IPS DF 6.9 (cell line): ENCODE measurements at places on chromosomes 1 and 21.

- DNase-seq, result no peak
- H3K27ac ChIP-seq, result no peak overlapping the region
- no peak overlapping the region for H3K4me3 ChIP-seq
- no peaks in the 10 kb centered on the region for H3K4me1 ChIP-seq
- no peaks in the 10 kb centered on the region for H3K36me3 ChIP-seq
Measured at GRCh38 chr1:57803586-57803985, 379.7 kb upstream of the DAB1 start.

DNA sequence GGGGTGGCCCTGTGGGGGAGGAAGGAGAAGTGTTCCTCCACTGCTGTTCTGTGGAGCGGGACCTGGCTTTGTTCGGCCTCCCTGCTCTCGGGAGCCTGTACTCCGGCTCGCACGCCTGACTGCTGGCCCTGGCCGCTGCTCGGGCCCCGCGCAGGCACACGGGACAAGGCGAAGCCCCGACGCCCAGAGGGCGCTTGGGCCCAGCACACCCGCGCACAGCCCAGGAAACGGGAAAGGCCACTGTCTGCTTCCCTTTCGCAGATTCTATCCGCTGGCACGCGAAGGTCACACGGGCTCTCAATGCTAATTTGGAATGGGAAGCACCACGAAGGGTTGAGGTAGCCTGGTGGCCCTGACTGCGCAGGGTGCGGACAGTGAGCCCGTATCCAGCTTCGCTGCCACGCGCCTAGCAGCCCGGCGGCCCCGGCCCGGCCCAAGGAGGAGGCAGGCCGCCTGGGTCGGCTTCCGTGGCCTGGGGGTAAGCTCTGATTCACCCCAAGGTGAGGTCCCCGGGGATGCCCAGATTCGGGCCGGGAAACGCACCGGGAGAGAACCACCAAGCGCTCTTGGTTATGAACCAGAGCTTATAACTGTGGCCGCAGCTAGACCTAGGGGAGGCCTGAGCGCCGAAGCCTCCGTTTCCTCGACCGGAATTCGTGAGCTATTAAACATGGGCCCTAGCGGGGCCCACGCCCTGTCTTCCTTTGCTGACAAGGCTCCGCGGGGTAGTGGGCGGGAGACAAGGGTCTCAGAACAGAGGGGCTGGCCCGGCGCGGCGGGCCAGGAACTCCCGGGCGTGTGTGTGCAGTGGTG, 19.7 kb upstream of the TBX15 start:
- no peak overlapping the region; the same call in 1 of the 2 replicates for H3K4me3 ChIP-seq
- no peaks in the 10 kb centered on the region; the same call in 1 of the 2 replicates for H3K36me3 ChIP-seq
- H3K27me3 ChIP-seq, result peaks cover 55% of the 10 kb centered on the region
- DNase-seq, result no peak
- H3K4me1 ChIP-seq, result peaks cover 4% of the 10 kb centered on the region; the same call in 1 of the 2 replicates
- no peak overlapping the region for H3K27ac ChIP-seq

GRCh38 chr21:44303490-44303981, 3.7 kb downstream of the PFKL start:
- no peaks in the 10 kb centered on the region for H3K36me3 ChIP-seq
- H3K4me1 ChIP-seq, result peaks cover 4% of the 10 kb centered on the region
- no peak for DNase-seq
- no peaks in the 10 kb centered on the region for H3K27me3 ChIP-seq
- H3K27ac ChIP-seq, result no peak overlapping the region

DNA sequence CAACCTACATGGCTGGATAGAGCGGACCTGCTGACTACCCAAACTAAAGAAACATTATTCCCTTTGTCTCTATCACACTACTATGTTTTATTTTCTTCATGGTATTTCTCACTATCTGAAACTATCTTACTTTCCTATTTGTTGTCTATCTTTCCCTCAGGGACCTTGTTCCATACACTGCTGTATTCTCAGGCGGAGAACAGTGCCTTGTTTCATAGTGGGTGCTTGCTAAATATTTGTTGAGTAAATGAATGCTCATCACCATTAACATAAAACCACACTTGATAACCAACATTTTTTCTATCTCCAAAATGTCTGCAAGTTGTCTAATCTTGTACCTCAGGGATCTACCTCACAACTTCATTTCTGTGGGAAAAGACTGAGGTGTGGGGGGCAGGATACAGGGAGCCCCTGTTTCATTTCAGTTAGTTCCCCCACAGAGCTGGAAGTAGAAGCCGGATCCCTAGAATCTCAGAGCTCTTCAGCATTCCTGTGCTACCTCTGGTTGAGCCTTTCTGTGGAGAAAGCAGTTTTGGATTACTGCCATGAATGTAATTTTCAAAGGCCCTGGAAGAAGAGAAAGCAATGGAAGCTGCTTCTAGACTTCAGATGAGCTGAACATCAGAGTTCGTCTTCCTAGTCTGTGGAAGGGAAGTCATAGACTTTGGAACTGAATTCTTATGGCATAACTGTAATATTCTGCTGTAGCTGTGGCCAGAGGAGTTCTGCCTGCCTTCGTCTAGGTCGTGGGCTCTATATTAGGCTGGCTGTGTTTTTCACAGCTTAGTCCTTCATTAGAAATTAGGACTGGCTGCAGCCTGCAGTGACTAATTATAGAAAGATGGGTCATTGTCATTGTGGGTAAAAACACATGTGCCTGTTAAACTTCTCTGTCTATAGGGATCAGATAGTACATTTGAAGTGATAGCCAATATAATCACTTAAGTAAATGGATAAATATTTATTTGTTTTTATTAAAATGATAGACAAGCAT, 293.2 kb upstream of the SGIP1 start:
- H3K36me3 ChIP-seq, result no peaks in the 10 kb centered on the region
- H3K27ac ChIP-seq, result no peak overlapping the region
- no peaks in the 10 kb centered on the region for H3K27me3 ChIP-seq
- no peaks in the 10 kb centered on the region for H3K4me1 ChIP-seq

GRCh38 chr1:32910319-32910718, 9.1 kb upstream of the TMEM54 start:
- no peak overlapping the region for H3K27ac ChIP-seq
- no peak for DNase-seq
- H3K4me1 ChIP-seq, result no peaks in the 10 kb centered on the region
- H3K27me3 ChIP-seq, result no peaks in the 10 kb centered on the region
- H3K36me3 ChIP-seq, result no peaks in the 10 kb centered on the region
- H3K4me3 ChIP-seq, result no peak overlapping the region

GRCh38 chr1:89277725-89278124, 5.1 kb upstream of the GBP5 start:
- no peak overlapping the region for H3K27ac ChIP-seq
- no peak for DNase-seq
- H3K36me3 ChIP-seq, result no peaks in the 10 kb centered on the region
- no peak overlapping the region for H3K4me3 ChIP-seq
- H3K4me1 ChIP-seq, result no peaks in the 10 kb centered on the region
- no peaks in the 10 kb centered on the region for H3K27me3 ChIP-seq

GRCh38 chr1:159239551-159240220, 35.0 kb downstream of the ACKR1 start:
- H3K36me3 ChIP-seq, result no peaks in the 10 kb centered on the region
- no peak for DNase-seq
- no peak overlapping the region for H3K27ac ChIP-seq
- H3K4me1 ChIP-seq, result no peaks in the 10 kb centered on the region

GRCh38 chr1:104132382-104132973, 382.8 kb downstream of the AMY1C start:
- no peaks in the 10 kb centered on the region for H3K36me3 ChIP-seq
- H3K27me3 ChIP-seq, result no peaks in the 10 kb centered on the region
- no peak overlapping the region for H3K4me3 ChIP-seq
- peak; percentile 41 for DNase-seq
- no peaks in the 10 kb centered on the region for H3K4me1 ChIP-seq

- no peaks in the 10 kb centered on the region for H3K27me3 ChIP-seq
- no peak for DNase-seq
- H3K27ac ChIP-seq, result no peak overlapping the region
- H3K36me3 ChIP-seq, result no peaks in the 10 kb centered on the region
- no peaks in the 10 kb centered on the region for H3K4me1 ChIP-seq
Measured at GRCh38 chr1:157497284-157497683, 55.0 kb downstream of the FCRL5 start.

DNA sequence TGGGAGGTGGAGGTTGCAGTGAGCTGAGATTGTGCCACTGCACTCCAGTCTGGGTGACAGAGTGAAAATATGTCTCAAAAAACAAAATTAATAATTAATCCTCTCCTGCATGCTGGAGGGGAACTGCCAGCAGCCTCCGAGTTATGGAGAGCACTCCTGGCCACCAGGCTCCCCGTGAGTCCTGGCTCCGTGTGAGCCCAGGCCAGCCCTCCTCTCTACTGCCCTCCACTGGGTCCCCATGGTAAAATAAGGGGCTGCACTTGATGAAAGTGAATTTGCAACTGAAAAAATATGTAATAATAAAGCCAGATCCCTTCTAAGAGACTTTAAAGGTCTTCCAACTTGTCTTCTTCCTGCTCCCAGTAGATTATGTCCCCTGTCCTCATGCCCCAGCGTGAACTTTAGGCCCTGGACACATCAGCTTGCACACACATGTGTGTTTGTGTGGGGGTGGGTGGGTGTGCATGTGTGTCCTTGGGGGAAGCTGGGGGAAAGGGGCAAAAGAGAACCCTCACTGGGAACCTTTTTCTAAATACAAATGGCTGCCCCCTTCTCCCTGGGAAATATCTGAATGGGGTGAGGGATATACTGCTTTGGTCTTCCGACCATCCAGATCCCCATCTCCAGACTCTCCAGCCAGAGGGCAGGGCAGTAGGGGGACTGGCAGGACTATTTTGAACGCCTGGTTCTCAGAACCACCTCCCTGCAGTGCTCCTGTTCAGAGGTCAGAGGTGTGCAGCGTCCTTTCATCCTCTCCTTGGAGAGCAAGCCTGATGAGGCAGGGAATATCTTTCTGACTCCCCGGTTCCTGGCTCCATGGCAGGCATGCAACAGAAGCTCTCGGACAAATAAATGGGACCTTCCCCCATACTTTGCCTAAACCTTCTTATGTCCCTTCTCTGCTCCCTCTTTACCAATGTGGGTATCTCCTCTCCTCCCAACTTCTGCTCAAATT, 26.2 kb downstream of the NEK2 start:
- no peaks in the 10 kb centered on the region for H3K36me3 ChIP-seq
- H3K27me3 ChIP-seq, result no peaks in the 10 kb centered on the region
- no peak overlapping the region for H3K27ac ChIP-seq
- DNase-seq, result no peak
- H3K4me3 ChIP-seq, result no peak overlapping the region
- no peaks in the 10 kb centered on the region for H3K4me1 ChIP-seq

GRCh38 chr1:185473186-185473585, 156.1 kb upstream of the IVNS1ABP start:
- DNase-seq, result no peak
- no peak overlapping the region for H3K4me3 ChIP-seq
- H3K27ac ChIP-seq, result no peak overlapping the region
- H3K36me3 ChIP-seq, result no peaks in the 10 kb centered on the region
- no peaks in the 10 kb centered on the region for H3K4me1 ChIP-seq

DNA sequence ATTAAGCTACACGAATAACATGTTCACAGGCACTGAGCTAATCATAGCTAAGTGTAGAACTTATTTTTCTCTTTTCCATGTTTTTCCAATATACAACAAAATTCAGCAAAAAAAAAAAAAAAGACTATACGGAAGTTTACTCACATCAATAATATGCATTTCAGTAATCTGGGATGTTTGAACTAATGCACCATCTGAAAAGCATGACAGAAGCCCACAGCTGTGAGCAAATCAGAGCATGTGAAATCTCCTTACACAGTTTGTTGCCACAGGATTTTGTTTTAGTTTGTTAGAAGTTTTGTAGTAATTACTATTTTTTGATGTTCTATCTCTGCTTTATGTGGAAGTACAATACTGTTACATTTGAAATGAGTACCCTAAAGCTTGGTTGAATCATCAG, 1051.7 kb downstream of the TTLL7 start:
- H3K27me3 ChIP-seq, result no peaks in the 10 kb centered on the region
- H3K27ac ChIP-seq, result no peak overlapping the region
- no peaks in the 10 kb centered on the region for H3K36me3 ChIP-seq
- DNase-seq, result no peak
- H3K4me3 ChIP-seq, result no peak overlapping the region

DNA sequence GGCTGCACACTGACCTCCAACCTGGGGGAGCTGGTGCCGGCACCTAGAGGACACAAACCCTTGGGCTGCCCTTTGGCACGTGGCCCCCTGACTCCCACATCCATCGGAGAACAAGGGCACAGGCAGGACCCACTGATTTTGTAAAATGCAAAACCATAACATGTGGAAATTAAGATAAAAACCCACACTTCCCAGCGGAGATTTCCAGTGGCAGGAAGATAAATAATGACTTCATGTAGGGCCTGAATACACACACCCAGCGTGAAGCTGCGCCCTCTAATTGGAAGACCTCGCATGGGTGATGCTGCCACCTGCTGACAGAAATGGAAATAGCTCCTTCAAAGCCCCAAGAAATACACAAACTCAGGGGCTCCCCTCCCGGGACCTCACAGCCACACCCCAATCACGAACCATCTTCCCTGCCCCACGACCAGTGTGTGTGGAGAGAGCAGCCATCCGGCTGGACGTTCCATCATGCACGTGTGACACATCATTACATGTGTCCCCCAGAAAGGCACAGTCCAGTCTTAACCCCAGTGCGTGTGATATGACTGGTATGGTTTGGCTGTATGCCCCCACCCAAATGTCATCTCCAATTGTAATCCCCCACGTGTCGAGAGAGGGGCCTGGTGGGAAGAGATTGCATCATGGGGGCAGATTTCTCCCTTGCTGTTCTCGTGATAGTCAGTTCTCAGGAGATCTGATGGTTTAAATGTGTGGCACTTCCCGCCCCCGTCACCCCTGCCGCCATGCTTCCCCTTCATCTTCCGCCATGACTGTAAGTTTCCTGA, 5.7 kb upstream of the TPRG1L start:
- H3K4me1 ChIP-seq, result 0 out of 2 replicates have a peak, but pooled peaks cover 1% of the 10 kb centered on the region
- H3K27me3 ChIP-seq, result no peaks in the 10 kb centered on the region

GRCh38 chr1:193185901-193186731, at the start of gene B3GALT2:
Gene B3GALT2 (minus strand): TSS chr1:193186613. CDS start chr1:193181562, 5,051 bp downstream.
- no peaks in the 10 kb centered on the region for H3K27me3 ChIP-seq
- no peak within 1 kb of the TSS for H3K4me3 ChIP-seq
- H3K27ac ChIP-seq, result no peak within 1 kb of the TSS
- no peak for DNase-seq
- H3K4me1 ChIP-seq, result no peaks in the 10 kb centered on the region

DNA sequence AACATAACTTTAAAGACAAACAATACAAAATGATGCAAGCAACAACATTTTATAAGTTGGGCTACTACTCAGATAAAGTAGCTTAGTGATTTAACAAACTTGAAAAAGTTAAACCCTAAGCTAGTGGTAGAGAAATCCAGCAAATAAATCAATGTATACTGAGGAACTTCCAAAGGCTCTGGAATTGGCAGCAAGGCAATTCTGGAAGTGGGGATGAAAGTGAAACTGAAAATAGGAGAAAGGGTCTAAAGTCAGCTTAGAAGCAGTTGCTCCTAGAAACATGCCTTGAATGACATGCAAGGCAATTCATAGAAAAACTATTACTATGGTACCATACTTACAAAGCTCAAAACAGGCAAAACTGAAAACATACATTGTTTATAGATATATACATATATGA, 90.0 kb upstream of the CAMK1G start:
- H3K27me3 ChIP-seq, result no peaks in the 10 kb centered on the region
- no peaks in the 10 kb centered on the region; the same call in 1 of the 2 replicates for H3K4me1 ChIP-seq
- H3K4me3 ChIP-seq, result no peak overlapping the region
- no peak overlapping the region for H3K27ac ChIP-seq
- no peaks in the 10 kb centered on the region for H3K36me3 ChIP-seq

- no peak for DNase-seq
- no peaks in the 10 kb centered on the region for H3K27me3 ChIP-seq
- H3K4me3 ChIP-seq, result no peak overlapping the region
- no peak overlapping the region for H3K27ac ChIP-seq
- H3K4me1 ChIP-seq, result no peaks in the 10 kb centered on the region
Measured at GRCh38 chr21:33836408-33836807, 79.2 kb downstream of the ATP5PO start.

GRCh38 chr1:112911506-112912220, 44.3 kb downstream of the SLC16A1 start:
- H3K27ac ChIP-seq, result no peak overlapping the region
- H3K36me3 ChIP-seq, result peaks cover 3% of the 10 kb centered on the region; the same call in 1 of the 2 replicates
- H3K27me3 ChIP-seq, result no peaks in the 10 kb centered on the region
- H3K4me3 ChIP-seq, result no peak overlapping the region
- H3K4me1 ChIP-seq, result peaks cover 3% of the 10 kb centered on the region; the same call in 1 of the 2 replicates
